ENCODE measurements at places on chromosomes 2 and 18. TPM values are rescaled to one million over a fixed set of nuclear protein-coding genes. Genes with fewer than 3 reads are reported as not detected.
A peak's percentile ranks its signal among the peaks of the same experiment; 100 is the strongest.

DNA sequence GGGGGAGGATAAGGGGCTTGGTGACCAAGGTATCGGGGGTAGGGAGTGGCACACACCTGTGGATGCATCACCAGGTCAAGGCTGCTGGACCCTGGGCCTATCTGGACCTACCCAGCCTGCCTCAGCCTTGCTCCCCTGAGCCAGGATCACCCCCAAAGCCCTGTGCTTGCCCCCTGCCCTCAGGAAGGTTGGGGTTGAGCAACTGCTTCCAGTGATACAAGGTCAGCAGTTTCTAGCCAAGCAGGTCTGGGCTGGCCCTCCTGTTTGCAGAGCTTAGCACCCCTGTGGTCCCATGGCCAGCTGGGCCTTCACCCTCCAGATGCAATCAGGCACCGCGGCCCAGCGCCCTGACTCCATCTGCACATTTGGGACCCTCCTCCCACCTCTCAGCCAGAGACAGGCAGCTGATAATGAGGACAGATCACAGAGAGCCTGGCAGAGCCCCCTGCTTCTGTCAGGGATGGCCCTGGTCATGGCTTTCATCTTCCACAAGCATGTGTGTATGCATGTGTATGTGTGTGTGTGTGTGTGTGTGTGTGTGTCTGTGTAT lies 154.6 kb downstream of the TFCP2L1 start:
- DNase-seq = no peak

- no peak for DNase-seq
Observed at GRCh38 chr2:192243488-192243887, 48.8 kb upstream of the TMEFF2 start.

DNA sequence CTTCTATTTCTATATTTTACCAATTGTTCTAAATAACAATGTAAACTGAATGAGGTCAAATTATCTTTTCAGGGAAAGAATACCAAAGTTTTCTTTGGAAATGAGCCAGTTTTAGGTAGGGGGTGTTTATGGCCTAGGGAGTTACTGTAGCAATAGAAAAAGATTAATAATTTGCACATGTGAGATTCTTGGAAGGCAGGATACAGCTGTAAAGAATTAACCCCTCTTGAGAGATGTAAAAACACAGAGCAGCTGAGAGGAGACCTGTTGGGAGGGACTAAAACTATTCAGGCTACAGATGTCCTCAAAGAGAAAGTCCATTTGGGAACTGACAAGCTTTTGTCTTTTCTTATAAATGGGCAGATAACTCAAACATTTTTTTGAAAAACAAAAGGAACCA lies 182.2 kb downstream of the FIGN start:
- DNase-seq = peak; percentile 28

DNA sequence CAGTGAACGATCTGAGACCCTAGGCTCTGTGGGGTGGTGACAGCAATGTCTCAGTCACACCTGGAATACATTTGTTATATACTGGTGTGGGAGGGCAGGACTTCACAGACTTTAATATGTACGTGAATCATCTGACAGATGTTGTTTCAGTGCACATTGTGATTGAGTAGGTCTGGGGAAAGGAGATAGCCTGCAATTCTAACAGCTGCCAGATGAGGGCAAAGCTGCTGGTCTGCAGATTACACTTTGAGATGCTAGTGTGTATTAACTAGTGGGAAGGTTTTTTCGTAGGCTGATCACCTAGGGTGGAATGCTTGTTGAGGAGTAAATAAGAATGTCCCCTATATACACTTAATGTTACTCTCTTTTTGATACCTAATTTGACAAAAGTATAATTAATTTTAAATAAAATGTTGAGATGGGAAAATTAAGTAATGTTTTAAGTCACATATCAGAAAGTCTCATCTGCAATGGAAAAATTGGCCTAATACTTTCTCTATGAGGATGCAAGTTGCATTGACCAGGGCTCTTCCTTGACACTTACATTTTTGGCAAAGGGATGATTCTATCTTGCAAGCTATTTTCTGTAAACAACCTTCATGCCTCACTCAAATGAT lies 496.9 kb upstream of the HNMT start:
- no peak for DNase-seq

GRCh38 chr2:183868707-183869106 lies 729.6 kb upstream of the ZNF804A start:
- no peak for DNase-seq

DNA sequence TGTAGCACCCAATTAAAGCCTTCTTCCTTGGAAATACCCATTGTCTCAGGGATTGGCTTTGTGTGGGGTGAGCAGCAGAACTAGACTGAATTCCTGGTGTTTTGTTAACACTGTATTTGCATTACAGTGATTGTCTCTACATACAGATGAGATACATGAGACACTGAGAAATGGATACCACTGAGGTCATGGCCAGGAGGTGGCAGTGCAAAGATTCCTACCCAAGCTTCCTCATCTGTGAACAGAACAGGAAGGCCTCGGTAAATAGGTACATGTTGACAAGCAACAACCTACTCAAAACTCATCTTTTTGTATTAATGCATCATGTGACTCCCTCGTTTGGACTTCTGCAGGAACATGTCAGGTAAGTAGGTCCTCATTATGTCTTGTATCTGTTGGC lies 445.8 kb upstream of the RGPD4 start:
- DNase-seq = no peak

DNA sequence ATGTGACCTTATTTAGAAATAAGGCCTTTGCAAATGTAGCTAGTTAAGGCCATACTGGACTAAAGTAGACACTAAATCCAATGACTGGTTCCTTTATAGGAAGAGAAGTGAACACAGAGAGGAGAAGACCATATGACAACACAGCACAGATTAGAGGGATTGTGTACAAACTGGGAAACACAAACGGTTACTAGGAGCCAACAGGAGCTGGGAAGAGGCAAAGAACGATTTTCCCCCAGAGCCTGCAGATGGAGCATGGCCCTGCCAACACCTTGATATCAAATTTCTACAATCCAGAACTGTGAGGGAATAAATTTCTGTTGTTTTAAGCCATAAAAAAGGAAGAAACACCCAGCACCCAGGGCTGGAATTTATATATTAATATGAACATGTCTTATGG lies 38.7 kb upstream of the COL5A2 start:
- DNase-seq = no peak

GRCh38 chr18:72544092-72544886 lies at the start of gene CBLN2:
CBLN2 (minus strand) TSS chr18:72544342; CDS start chr18:72542160, 2,182 bp downstream.
- no peak for DNase-seq

DNA sequence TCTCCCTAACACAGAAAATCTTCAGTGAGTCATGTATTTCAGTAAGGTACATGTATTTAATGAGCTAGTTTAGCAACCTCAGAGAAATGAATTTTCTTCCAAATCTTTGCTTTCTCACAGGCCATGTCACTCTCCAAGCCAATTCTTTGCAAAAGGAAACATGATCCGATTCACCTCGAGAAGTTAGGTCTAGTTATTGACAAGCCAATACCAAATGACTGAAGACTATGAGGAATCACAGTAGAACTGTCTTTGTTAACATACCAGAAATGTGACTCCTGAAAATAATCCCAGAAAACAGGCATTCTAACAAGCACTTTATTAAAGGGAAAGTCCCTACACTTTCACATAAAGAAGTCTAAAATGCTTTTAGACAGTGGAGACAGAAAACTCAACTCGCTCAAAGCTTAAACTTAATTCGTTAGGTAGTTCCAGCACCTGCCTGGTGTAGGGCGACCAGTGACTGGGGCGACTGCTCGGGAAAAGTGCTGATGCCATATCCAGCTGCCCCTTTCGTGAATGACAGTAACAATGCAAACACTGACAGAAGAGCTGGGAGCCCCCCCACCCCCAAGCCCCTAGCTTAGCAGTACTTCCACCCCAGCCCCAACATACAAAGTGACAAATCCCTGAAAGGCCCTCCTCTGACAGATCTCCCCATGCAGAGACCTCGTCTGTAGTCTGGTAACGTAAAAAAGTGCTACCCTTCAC lies 1.8 kb downstream of the MEMO1 start:
- DNase-seq = no peak

DNA sequence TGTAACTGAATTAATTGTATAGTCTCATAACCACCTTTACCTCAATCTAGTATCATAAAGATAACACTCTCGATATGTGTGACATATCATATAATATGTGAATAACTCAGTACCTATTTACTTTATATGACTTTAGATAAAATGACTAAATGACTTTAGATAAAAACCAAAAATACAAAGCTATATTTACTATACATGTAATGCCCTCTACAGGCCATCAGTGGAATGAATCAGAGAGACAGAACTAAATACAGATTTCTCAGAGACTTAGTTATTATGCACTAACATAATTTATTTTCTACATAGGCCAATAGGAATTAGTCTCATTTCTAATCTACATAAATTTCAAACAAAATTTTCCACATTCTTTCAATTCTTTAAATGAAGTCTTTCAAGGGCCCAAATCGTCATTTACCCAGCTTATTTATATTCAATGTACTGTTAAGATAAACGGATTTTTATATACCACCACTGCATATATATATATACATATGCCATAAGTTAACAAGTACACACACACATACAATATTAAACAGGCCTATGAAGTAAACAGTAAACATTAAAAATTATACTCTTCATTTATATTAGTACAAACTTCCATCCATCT lies 219.9 kb downstream of the EXOC6B start:
- no peak for DNase-seq

DNA sequence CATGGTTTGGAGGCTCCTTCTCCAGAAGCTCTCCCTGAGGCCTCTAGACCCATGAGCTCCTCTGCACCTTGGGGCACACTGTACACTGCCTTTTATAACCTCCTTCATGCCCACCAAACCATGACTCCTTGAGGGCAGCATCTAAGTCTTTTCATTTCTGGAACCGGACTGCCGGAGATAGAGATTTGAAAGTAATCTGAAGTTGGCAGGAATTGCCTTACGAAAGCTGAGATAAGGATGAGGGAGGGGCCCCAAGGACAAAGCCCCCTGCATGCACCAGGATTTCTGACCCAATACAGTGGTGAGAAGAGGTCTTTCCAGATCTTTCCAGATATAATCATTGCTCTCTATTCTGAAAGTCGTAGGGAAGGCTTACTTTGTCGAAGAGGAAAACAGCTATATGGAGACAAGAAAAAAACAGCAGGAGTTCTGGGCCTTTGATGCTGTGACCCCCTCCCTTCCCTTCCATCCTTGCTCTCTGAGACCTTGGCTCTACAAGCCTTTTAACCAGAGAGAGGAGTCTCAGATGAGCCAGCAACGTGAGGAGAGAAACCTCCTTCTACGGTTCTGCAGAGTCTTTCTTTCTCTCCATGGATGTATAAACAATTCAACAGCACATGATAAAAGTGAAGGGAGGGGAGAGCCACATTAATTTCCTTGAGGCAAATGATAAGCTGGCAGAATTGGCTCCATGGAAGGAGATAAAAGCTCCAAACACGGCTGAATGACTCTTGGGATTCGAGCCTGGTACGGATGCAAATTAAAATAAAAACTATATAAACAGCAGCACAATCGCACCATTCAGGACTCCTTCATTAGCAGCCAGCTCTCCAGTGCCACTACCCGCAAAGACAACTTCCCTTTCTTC lies 88.0 kb upstream of the RTN4 start:
- no peak for DNase-seq

GRCh38 chr2:38682008-38682575 lies 16.2 kb downstream of the GALM start:
- DNase-seq = no peak

GRCh38 chr2:241033336-241033987 lies 35.0 kb downstream of the SNED1 start:
- DNase-seq = no peak

DNA sequence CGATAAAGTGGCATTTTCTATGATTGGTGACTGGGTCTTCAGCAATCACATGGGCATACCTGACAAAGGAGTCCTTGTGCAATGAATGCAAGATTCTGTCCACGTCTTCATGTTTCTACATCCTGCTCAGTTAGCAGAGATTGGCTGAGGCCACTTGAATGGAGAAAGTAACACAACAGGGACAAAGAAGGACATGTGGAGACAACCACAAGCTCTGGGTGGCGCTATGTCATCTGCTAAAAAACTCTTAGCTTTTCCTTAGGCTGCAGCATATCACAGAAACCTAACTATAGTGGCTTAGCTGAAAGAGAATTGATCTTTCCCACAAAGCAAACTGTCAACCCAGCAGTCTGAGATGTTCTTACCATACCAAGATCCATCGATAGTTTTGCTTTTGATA lies 1109.7 kb downstream of the SOCS6 start:
- DNase-seq = no peak

DNA sequence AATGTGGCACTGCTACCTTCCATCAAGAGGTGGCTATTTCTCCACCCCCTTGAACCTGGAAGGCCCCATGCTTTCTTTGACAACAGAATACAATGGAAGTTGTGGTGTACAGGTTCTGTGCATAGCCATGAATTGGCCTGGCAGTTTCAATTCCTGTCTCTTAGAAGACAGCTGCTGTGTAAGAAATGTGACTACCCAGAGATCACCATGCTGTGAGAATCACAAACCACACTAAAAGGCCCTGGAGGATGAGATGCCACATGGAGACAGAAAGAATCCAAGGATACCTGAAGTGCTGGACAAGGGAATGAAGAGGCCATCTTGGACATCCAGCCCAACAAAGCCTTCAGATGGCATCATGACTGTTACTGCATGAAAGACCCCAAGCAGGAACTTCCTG lies 47.7 kb upstream of the EHBP1 start:
- DNase-seq = no peak

DNA sequence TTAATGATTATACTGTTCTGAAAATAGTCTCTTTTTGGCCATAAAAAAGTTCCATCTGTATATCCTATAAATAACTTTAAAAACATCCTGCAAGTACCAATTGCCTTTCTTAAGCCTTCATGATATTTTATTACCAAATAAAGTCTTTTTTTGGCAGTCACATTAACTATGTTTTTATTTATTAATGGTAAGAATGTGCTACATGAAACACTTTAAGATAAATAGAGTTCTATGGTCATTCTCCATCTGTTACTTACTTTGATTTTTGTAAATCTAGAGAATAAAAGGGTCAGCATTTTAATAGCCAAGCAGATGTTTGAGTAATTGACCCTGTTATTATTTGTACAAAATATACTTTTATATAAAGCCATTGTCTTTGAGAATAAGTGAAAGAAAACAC lies 52.6 kb downstream of the LCLAT1 start:
- no peak for DNase-seq

GRCh38 chr18:51404620-51405019 lies 207.1 kb upstream of the MEX3C start:
- DNase-seq = no peak

GRCh38 chr2:134401789-134402188 lies 147.9 kb downstream of the MGAT5 start:
- no peak for DNase-seq

Gene MYL12B
- polyA plus RNA-seq = 1,016 TPM

Gene C1D
- 11.4 TPM for polyA plus RNA-seq

Gene FIGN
- 3.0 TPM for polyA plus RNA-seq

Gene CRYBA2
- polyA plus RNA-seq = 0.26 TPM

Gene CREG2
- polyA plus RNA-seq = not detected

Gene ACVR2A
- polyA plus RNA-seq = 2.2 TPM

Gene SERPINB11
- polyA plus RNA-seq = not detected

Gene SPC25
- polyA plus RNA-seq = 4.8 TPM
